ENCODE measurements at places on chromosomes 11 and 22. TPM values are rescaled to one million over a fixed set of nuclear protein-coding genes. Genes with fewer than 3 reads are reported as not detected.

Gene SMTNL1
- total RNA-seq = 1.4 TPM

DNA sequence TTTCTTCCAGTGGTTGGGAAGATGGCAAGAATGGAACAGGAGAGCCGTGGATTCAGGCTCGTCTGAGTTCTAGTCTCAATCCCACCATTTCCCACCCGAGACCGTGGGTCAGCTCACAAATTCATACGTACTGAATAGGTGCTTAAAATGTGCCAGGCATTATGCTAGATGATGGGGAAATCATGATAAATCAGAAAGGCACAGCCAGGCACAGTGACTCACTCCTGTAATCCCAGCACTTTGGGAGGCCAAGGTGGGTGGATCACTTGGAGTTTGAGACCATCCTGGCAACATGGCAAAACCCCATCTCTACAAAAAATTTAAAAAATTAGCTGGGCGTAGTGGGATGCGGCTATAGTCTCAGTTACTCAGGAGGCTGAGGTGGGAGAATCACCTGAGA, 7.1 kb downstream of the TRIOBP start:
- no peak for DNase-seq

GRCh38 chr22:36182857-36183256, 18.8 kb downstream of the APOL4 start:
- DNase-seq = no peak

Gene GAL
- total RNA-seq = 1.1 TPM

DNA sequence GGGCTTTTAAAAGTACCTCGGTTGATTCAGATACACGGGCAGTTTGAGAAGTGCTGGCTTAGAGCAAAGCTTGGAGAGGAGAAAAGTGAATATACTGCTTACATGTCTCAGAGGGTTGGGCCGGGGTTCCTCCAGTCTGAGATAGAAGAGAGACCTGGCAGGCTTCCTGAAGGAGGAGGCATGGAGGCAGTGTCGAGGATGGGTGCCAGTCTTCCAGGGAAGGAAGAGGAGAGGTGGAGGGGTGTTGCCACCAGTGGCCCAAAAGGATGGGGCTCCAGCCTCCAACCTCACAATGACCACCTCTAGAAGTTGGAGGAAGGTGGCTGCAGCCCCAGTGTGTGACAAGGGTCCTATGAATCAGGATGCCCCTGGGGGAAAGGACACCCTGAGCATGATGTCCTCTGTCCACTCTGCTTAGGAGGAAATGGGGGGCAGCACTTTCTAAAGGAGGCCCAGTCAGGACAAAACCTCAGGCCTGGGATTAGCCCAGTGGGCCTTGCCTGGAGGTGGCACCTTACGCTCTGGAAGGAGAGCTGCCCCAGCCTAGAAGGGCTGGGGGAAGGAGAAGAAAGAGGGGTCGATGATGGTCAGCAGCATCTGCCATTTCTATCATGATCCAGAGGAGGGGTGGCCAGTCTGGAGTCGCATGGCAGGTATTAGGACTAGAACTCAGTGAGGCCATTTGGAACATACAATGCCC, 65.2 kb downstream of the CD82 start:
- DNase-seq = peak; percentile 2

- DNase-seq = no peak
Observed at GRCh38 chr22:26536056-26536761, 23.9 kb upstream of the TFIP11 start.

- DNase-seq = no peak
Observed at GRCh38 chr11:45879803-45880686, 5.4 kb upstream of the MAPK8IP1 start.

GRCh38 chr11:77141034-77141433, 13.0 kb downstream of the MYO7A start:
- DNase-seq = no peak

Gene C22orf15
- total RNA-seq = not detected

Gene MMP11
- 6.3 TPM for total RNA-seq

- DNase-seq = no peak
Observed at GRCh38 chr22:21570398-21570797, 2.9 kb downstream of the UBE2L3 start.

DNA sequence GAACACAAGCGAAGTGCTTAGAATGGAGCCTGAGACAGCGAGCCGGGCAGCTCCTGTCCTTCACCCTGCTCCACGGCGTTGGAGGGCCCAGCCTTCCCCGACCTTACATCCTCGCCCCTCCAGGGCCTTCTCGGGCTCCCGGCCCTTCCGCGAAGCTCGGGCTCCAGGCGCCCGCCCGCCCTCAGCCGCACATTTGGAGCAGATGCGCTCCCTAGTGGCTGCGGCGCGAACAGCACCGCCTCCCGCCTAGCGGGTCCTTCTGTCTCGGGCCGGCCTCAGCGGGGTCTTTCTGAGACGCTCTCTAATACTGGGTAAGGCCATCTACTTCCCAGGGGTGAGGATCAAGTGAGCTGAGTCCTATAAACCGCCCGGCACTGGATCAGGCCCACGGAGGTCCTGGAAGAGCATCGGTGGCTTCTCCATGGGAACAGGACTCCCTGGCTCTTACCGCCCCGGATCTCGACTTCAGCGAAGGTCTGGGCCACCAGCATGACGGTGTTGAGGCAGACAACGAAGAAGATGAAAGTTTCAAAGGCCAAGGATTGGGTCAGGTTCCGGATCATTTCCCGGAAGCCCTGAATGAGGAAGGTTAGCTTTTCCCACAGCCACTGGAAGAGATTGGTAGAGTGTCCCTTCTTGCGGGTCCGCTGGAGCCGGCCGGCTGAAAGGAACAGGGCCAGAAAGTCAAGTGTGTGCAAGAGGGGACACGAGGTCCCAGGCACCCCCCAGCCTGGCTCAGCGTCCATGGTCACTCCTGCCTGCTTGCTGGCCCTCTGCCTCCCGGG, 3.7 kb downstream of the CATSPER1 start:
- peak; percentile 27 for DNase-seq

GRCh38 chr22:44193535-44193891, 12.8 kb downstream of the PARVG start:
- no peak for DNase-seq

DNA sequence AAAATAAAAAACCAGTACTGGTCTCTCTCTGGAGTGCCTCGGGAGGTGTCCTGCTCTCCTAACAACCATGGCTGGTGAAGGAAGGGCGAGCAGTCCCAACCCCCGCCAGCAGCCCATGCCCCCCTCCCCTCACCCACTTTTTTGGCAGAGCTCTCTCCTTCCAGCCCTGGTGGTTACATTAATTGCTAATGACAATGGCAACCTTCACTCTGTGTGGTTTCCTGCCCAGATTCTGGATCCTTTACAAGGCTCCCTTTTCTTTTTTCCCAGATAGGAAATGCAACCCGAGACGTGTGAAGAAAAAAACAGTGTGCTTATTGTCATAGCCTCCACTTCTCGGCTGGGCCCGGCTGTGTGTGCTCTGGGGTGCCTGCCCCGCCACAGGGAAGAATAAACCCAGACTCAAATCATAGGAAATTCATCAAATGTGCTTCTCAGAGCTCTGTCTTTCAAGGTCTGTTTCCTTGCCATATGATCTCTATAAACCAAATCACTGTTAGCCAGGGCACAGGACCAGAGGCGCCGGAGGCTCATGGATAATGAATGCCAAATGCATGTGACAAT, 513.0 kb downstream of the SOX6 start:
- peak; percentile 33 for DNase-seq

Gene SCN3B
- total RNA-seq = 2.5 TPM

- no peak for DNase-seq
Observed at GRCh38 chr11:72242141-72242540, 1.8 kb downstream of the PHOX2A start.

GRCh38 chr11:129223701-129224149, 31.6 kb upstream of the ARHGAP32 start:
- no peak for DNase-seq

Gene PEX16
- 31.8 TPM for total RNA-seq

Gene RTN4RL2
- total RNA-seq = 2.0 TPM

DNA sequence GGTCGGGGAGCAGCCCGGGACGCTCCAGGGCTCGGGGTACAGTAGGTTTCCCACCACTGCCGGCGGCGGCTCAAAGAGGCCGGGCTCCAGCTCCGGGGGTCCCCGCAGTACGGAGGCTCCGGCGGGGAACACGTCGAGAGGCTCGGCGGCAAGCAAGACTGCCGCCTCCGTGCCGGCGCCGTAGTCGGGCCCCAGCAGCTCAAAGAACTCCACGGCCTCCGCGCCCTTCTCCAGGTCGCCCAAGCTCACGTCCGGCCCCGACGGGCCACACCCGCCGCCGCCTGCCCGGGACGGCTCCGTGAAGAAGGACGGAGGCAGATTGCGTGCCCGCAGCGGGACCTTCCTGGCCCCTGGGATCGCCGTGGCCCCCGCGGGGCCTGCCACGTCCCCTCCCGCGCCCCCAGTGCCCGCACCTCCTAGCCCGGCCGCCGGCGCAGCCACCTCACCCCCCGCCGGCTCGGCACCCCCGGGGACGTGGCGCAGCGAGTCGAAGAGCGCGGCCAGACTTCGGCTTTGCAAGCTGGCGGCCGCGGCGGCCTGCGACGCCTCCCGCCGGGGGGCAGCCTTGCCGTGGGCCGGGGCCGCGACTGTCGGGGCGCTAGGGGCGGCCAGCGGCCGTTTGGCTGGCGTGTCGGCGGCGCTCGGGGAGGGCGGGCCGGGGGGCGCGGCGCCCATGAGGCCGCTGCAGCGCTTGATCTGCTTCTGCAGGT, 775 bp downstream of the FAM181B start:
- DNase-seq = no peak

GRCh38 chr11:6206456-6207180, 1.3 kb downstream of the C11orf42 start:
- DNase-seq = no peak

GRCh38 chr11:123265951-123266350, 70.9 kb upstream of the CLMP start:
- no peak for DNase-seq

GRCh38 chr11:44779736-44780520, 53.2 kb downstream of the TSPAN18 start:
- DNase-seq = no peak

GRCh38 chr11:1351278-1351937, 38.3 kb upstream of the BRSK2 start:
- DNase-seq = no peak

Gene TLCD5
- 7.8 TPM for total RNA-seq

GRCh38 chr11:24497831-24498230, 978 bp downstream of the LUZP2 start:
- DNase-seq = no peak

- DNase-seq = no peak
Observed at GRCh38 chr11:91350931-91351330, 873.7 kb upstream of the FAT3 start.

GRCh38 chr11:91222830-91223229, 1000.0 kb upstream of the CHORDC1 start:
- no peak for DNase-seq

DNA sequence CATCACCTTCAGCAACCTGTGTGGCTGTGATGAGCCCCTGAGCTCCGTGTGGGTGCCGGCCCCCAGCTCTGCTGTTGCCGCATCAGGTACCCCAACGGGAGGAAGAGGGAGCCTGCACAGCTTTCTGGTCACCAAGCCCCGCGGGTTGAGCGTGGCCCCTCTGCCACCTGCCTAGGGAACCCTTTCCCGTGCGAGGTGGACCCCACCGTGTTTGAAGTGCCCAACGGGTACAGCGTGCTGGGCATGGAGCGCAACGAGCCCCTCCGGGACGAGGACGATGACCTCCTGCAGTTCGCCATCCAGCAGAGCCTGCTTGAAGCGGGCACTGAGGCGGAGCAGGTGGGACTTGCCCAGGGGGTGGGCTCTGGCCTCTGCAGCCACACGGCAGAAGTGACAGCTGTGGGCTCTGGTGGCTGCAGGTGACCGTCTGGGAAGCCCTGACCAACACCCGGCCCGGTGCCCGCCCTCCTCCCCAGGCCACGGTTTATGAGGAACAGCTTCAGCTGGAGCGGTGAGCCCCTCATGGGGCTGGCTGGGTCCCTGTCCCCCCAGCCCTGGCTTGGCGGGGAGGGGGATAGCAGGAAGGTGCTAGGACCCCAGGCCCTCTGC, 1.9 kb upstream of the SSH3 start:
- DNase-seq = no peak

DNA sequence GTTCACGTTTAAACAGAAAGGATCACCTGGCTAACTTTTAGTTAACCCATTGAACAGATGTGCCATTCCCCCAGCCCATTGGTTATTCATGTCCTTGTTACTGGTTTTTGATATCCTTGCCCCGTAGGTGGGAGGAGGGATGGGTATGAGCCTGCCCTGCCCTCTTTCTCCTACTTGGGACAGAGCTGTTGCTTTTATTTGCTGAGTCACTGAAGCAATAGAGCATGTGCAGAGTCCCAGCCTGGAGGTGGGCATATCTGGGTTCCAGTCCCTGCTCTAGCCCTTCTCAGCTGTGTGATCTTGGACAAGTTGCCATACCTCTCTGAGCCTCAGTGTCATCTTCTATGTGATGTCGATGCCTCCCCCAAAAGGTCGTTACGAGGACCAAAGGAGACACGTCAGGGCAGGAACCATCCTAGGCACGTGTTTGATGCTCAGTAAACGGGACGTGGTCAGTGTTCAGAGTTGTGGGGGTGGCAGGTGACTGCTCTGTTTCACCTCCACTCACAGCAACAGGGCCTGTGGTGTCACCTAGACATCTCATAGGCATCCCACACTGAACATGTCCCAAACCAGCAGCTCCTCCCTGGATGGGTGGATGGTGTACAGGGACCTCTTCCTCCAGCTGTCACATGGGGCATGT, 61.0 kb downstream of the BMAL1 start:
- no peak for DNase-seq

- DNase-seq = no peak
Observed at GRCh38 chr11:46719543-46720218, 668 bp downstream of the F2 start.

DNA sequence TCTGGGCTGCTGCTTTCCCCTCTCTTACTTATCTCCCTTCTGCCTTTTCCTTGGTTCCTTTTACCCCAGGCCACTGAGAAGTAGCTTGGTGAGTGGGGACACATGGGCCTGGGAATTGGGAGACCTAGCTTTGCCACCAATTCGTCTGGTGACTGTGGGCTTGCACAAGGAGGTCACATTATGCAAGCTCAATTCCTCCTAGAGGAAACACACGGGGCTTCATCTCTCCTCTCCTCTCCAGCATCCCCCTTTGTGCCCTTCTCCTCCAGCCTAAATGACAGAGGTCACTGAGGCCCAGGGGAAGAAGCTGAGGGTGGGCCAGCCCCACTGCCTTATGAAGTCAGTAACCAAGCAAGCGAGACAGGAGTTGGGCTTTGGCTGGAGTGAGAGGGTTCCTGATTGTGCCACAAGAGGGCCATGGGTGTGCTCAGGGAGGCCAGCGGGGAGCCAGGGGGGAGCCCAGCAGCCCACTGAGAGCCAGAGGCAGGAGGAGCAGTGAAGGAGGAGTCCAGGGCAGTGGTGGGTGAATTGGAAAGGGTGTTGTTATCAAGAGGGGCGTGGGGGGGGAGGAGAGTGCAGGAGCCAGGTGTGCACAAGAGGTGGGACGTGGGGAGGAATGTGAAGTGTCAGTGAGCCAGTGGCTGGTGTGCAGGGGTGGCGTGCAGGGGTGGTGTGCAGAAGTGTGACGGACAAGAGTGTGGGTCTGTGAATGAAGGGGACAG, 2.0 kb downstream of the CLCF1 start:
- DNase-seq = no peak

DNA sequence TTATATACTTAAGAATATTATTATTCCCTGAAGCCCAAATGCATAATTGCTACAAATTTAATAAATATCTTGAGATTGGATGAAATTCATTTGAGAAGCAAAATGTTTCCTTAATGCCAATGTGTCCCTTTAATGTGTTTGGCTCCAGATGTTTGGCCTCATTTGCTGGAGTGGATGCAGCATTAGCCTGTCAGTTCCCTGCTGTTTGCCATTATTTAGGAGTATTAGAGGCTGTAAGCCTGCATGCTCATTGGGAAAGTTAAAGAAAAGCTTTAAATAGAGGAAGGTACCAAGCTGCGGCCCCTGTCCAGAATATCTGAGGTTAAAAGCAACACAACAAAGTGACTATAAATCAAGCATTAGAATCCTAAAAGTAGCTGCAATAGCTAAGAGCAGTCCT, 54.8 kb upstream of the PITPNB start:
- no peak for DNase-seq

GRCh38 chr11:12765428-12765827, 91.2 kb downstream of the TEAD1 start:
- no peak for DNase-seq
